Stimulated activated CD4-positive, alpha-beta T cell treated with anti-CD3 and anti-CD28 coated beads, Interleukin-4, amount 100 ng/mL, for 4 hours (primary cell): ENCODE measurements at places on chromosomes 3 and 15.

- DNase-seq: no peak
Observed at GRCh38 chr3:64687086-64687780, 567 bp downstream of the ADAMTS9 start.

DNA sequence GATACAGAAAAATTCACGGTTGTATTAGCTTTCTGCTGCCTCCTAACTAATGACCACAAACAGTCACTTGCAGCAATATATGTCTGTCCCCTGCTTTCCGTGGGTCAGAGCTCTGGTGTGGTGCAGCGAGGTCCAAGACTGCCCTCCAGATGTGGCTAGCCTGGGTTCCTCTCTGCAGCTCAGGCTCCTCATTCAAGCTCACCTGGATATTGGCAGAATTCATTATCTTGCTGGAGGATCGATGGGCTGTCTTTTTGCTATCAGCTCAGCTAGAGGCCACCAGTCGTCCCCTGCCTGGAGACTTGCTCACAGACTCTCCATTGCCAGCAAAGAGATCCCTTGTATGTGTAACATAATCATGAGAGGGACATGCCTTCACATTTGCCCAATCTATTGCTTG lies 12.8 kb upstream of the PLXNA1 start:
- no peak for DNase-seq

- no peak for DNase-seq
Observed at GRCh38 chr3:146574173-146574572, 29.8 kb upstream of the PLSCR1 start.

DNA sequence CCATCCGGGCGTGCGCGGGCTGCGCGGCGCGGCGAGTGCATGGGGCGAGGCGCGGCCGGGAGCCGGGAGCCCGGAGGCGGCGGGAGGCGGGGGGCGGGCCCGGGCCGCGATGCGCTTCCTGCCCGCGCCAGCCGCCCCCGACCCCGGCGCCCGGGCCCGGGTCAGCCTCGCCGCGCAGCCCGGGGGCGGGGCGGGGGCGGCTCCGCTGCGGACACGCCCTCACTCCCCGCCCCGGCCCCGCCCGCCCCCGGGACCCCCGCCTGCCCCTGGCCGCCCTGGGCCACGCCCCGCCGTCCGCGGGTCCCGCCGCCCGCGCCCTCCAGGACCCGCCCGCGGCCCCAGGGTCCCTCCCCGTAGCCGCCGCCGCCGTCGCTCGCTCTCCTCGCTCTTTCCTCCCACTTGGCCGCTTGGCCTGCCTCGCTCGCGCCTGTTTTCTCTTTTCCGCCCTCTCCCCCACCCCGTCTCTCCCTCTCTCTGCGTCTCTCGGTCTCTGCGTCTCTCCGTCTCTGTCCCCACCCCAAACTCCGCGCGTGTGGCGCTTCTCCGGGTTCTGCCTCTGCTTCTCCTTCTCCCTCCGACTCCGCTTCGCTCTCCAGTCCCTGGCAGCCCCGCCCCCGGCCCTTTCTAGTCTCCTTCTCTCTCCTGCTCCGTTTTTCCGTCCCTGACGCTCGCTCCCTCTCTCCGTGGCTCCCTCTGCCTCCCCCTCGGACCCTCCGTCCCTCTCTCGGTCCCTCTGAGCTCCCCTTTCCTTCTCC lies at the start of gene PLXND1:
Gene PLXND1, minus strand, starts transcription at position 41 of the 755 bp plus-strand sequence. Its CDS starts 37 bp downstream, at position 4.
- DNase-seq: peak; percentile 47

- DNase-seq: no peak
Observed at GRCh38 chr15:70442616-70443321, 320.6 kb downstream of the UACA start.

- no peak for DNase-seq
Observed at GRCh38 chr3:157067114-157067513, 92.8 kb downstream of the CCNL1 start.

DNA sequence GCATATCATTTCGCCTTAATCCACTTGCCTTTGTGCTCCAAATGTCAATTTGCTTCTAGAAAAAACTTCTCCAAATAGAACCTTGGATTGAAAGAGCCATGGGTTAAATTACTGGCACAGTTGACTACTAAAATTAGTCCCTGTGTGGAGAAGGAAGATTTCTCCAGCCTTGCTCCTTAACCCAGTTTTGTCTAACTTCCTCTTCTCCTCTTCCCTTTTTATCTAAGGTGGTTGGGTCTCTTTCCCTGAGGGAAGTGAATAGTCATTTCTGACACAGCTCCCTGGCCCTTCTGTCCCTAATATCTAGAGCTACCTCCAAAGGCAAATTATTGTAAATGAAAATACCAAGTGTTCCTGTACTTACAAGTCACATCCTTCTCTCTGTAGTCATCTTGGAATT lies 527.9 kb upstream of the TBL1XR1 start:
- DNase-seq: no peak

- no peak for DNase-seq
Observed at GRCh38 chr3:68249265-68249664, 594.9 kb upstream of the SUCLG2 start.

DNA sequence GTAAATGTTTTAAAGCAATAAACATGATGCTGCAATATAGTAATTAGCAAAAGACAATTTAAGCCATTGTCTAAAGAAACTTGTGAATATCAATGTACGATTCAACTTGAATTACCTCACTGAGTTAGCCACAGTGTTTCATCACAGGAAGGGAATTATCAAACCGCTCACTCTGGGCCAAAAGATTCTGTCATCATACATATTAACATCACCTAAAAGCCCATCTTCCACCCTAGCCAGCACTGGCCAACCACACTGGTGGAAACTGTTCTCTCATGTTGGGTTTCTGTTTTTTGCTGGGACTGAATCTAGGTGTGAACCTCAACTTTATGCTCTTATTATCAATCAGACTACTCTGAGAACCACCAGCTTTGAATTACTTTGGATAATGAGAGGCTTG lies 497.7 kb upstream of the THBS1 start:
- no peak for DNase-seq

GRCh38 chr15:83960192-83960829 lies 275.3 kb upstream of the GOLGA6L4 start:
- no peak for DNase-seq

DNA sequence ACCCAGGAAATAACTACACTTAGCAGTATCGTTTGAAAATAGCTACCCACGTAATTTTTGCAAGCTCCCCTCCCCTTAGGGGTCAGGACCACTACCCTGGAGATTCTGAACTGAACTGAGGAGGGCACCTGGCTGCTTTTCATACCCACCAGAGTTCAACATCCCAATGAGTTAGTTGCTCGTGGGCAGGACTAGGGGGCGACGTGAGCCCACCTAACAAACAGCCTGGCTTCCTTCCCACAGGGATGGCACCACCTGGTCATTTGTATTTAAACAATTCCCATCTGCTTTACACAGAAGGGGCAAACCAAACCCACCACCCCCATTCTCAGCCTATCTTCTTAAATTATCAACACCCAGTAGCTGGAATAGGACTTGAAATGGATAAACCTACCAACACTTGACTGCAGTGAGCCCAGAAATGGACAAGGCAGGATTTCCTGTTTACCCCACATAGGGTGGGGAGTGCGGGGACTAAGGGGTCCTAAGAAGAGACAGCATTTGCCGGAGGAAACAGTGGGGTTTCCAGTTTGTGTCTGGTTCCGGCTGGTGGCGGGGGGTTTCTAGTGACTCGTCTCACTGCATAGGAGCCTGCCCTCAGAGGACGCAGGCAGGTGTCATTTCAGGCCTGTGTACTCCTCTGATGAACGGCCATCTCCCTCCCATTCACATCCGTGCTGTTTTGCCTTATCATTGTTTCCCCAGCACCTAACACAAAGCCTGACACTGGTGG lies 11.6 kb upstream of the VGLL4 start:
- no peak for DNase-seq

DNA sequence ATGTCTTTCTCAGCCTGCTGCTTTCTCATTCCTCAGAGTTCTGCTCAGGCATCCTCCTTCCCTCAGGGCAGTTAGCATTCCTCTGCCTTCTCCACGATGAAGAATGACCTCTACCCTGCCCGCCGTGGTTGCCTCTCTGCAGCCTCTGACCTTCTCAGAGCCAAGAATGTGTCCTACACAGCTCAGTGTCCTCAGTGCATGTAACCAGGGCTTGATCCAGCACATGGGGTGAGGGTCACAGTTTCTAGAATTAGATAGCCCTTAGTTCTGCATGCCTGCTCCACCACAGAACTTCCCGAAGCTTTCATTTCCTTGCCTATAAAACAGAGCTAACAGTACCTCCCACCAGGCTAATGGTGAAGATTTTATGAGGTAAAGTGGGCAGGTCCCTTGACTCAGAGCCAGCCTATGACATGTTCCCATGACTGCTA lies 182.1 kb downstream of the CLSTN2 start:
- no peak for DNase-seq

GRCh38 chr15:73633991-73634495 lies 854 bp upstream of the NPTN start:
- DNase-seq: no peak

DNA sequence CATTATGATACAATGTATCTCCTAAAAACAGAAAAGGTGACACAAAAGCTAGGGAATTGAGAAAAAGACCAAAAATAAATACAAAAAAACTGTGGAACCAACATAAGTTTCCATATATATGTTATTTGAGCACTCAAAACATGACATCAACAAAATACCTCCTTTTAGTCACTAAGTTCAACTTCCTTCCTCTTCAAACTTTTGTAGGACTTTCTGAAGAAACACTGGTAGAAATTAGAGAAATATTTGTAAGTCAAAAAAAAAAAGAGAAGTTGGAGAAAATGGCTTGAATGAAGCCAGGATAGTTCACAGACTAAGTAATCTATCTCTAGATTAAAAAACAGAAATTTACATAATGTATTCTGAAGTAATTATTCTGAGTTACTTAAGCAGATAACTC lies 208.4 kb upstream of the ALCAM start:
- no peak for DNase-seq

DNA sequence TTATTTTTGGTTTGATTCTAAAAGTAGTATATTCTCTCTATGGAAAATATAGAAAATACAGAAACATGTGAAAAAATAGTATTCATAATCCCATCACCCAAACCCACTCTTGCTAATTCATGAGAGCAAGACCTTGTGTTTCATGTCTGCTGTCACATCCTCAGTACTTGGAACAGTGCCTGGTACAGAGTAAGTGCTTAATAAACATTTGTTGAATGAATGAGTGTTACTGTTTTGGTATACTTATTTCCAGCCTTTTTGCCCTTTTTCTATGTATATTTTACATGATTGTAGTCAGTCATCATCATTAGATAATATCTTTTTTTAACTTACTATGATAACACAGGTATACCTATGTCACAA lies 59.3 kb downstream of the IL16 start:
- no peak for DNase-seq

- no peak for DNase-seq
Observed at GRCh38 chr3:194723846-194724618, 38.3 kb downstream of the FAM43A start.

DNA sequence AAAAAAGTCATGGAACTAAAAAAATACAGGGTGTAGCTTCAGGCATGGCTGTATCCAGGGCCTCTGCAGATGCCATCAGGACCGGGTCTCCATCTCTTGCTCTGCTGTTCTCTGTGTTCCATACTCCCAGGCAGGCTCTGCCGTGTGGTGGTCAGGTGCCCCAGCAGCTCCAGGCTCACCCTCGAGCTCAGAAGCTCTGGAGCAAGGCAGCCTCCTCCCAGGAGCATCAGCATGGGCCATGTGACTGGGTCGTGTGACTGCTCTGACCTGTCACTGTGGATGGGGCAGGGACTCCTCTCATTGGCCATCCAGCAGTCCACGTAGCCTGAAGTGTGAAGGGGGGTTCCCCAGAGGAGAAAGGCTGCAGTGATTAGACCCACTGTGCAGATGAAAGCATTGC lies 8.5 kb downstream of the FBLN2 start:
- no peak for DNase-seq

- no peak for DNase-seq
Observed at GRCh38 chr3:103440539-103441203, 1005.9 kb downstream of the ZPLD1 start.

DNA sequence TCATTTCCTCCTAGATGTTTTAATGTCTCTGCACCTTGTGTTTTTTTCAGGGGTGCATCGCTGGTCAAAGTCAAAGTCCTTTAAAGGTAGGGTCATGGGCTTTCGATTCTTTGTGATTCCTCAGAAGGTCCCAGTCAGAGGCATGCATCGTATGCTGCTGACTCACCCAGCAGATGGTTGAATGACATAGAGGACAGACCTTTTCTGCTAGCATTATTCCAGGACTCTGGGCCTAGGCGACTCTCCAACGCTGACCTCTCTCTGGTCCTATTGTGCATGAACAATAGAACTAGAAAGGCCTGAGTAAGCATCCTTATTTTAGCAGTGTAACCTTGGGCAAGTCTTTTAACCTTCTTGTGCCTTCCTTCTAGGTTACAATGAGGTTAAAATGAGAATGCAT lies 75.9 kb downstream of the DGKG start:
- no peak for DNase-seq

DNA sequence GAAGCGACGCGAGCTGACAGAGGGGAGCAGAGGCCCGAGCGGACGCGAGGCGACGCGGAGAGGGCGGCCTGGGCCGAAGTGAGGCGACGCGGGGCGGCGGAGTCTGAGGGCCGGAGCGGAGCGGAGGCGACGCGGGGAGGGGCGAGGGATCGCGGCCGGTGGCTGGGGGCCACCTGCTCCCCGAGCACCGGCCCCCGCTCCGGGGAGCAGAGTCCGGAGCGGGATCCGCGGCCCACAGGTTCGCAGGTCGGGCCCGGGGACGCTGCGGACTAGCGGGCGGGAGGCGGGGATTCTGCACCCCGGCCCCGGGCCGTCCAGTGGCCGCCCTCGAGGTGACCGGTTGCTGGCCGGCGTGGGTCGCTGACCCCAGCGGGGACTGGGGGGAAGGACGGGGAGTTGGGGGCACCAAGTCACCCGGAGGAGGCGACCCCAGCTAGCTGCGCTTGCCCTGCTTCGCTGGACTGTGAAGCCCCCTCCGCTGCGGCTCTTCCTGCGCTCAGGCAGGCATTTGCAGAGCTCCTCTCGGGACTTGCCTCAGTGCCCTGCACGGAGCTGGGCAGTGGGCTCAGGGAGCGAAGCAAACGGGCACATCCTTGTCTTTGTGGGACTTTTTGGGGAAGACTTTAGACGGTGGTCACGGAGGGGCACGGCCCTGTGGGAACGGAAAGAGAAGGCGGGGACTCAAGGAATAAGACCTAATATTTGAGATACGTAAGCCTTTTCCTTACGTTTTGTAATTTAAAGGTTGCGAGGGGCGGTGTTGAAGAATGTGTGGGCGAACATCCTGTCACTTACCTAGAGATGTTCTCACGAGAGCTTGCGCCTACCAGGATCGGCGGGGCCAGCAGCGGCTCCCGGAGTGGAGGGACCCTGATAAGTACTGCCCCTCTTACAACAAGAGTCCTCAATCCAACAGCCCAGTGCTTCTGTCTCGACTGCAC lies 566 bp downstream of the HMCES start:
- peak; percentile 60 for DNase-seq

GRCh38 chr3:106341586-106342162 lies 472.9 kb upstream of the CBLB start:
- DNase-seq: no peak

GRCh38 chr3:46693038-46693891 lies at the start of gene ALS2CL:
Gene ALS2CL (minus strand): TSS chr3:46693679. CDS start chr3:46689440, 4,239 bp downstream.
- peak; percentile 73 for DNase-seq

DNA sequence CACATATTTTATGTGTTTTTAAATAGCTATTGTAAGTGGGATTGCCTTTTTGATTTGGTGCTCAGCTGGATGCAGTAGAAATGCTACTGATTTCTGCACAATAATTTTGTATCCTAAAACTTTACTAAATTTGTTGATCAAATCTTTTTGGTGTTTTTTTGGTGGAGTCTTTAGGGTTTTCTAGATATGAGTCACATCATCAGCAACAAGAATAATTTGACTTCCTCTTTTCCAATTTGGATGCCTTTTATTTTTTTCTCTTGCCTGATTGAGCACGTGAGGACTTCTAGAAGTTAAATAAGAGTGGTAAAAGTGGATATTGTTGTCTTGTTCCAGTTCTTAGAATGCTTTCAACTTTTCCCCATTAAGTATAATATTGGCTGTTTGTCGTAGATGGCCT lies 51.3 kb downstream of the TLNRD1 start:
- no peak for DNase-seq
